Natural killer cell treated with Interleukin-12 subunit alpha and Interleukin-12 subunit beta and Interleukin-15 and Interleukin-18, amount 100 ng/mL, for 72 hours (primary cell): ENCODE measurements at places on chromosomes 7 and 10. TPM values are rescaled to one million over a fixed set of nuclear protein-coding genes. Genes with fewer than 3 reads are reported as not detected.

DNA sequence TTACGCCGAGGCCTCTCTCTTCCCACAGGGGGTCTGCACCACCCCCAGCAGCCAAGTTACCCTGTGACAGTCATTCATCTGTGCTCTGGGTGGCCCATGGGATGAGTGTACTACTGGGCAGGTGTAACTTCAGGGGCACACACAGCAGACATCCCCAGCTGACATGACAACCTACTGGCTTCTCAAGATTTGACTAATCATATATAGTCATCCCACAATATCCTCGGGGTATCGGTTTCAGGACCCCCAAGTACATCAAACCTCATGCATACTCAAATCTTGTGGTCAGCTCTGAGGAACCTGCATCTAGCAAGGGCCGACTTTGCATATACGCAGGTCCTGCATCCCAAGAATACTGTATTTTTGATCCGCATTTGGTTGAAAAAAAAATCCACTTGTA lies 336.9 kb upstream of the C7orf33 start:
- no peak for DNase-seq

Gene GIMAP6
- total RNA-seq, result 88.4 TPM

DNA sequence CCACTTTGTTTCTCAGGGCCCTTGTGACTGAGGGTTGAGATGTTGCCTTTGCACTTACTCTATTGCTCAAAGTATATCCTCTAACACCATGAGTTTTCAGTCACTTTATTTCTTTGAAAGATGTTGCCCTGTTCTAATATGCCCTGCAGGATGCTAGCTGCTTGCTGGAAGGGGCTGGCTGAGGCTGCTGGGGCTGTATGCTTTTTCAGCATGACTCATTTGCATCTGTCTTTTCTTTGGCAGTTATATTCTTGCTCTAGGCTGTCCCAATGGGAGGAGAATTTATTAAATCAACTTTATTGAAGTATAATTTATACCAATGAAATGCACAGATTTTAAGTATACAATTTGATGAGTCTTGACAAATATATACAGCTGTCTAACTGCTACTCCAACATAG lies 157.7 kb downstream of the PLPP4 start:
- DNase-seq, result no peak

DNA sequence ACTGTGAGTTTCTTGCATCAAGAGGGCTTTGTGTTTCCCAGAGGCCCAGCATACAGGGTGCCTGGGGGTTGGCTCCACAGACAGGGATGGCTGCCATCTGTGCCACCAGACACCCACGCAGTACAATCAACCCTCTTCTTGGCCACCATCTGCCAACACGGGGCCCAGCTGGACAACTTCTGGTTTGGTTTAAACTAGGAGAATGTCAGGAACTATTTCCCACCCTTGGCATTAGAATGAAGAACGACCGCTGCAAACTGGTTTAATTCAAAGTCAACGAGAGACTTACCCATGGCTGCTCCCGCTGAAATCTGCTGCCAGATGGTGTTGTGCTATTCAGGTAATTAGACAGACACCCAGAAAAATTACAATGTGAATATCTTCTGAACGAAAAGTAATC lies 27.8 kb downstream of the NMT2 start:
- DNase-seq, result no peak

Gene GPAM
- total RNA-seq, result 9.8 TPM

GRCh38 chr7:74617180-74617744 lies 40.3 kb upstream of the GTF2I start:
- no peak for DNase-seq

DNA sequence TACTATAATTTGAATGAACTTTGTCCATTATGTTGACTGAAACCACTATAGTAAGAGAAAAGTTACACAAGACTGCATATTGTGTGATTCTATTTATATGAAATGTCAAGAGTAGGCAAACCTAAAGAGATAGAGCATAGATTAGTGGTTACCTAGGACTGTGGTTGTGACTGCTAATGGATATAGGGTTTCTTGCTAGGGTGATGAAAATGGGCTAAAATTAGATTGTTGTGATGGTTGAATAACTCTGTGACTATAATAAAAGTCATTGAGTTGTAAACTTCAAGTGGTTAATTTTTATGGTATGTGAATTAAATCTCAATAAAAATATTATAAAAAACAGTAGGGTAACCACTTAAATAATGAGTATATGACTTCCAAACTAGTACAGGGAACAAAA lies 142.9 kb upstream of the AHR start:
- DNase-seq, result no peak

DNA sequence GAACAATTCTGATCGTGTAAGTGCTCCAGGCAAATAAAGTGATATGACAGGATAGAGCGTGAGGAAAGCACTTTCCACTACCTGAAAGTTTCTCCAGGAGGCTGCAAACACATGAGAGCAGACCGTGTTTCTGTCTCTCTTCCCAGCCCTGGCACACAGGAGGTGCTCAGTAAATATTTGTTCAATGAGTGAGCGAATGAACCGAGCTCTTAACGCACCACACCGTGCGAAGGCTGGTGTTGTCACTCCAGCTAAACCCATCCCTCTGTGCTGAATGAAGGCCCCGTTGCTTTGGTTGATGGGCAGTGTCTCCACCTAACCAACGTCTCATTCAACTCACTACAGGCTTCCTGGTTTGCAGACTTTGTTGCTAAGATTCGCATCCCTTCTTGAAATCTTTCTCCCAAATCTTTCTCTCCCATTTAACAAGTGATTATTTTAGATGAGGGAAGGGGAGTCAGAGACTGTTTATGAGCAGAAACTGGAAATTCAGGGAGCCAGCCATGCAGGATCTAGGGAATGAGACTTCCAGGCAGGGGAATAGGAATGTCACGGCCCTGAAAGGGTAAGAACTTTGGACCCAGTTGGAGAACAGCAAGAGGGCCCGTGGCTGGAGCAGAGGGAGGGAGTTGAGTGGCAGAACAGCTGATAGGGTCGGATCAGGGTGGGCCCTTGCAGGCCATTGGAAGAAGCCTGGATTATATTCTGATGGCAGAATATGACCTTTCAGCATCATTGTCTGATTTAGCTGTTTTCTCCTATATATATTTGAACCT lies 282.6 kb downstream of the CAMK1D start:
- DNase-seq, result no peak

GRCh38 chr7:98778421-98778820 lies 91.4 kb downstream of the TMEM130 start:
- DNase-seq, result no peak

- DNase-seq, result no peak
These were observed 47.1 kb upstream of the GAD2 start for GRCh38 chr10:26169466-26169865.

GRCh38 chr7:43112941-43113621 lies 634 bp downstream of the HECW1 start:
- no peak for DNase-seq

- no peak for DNase-seq
These were observed 46.8 kb upstream of the NAMPT start for GRCh38 chr7:106331441-106332175.

DNA sequence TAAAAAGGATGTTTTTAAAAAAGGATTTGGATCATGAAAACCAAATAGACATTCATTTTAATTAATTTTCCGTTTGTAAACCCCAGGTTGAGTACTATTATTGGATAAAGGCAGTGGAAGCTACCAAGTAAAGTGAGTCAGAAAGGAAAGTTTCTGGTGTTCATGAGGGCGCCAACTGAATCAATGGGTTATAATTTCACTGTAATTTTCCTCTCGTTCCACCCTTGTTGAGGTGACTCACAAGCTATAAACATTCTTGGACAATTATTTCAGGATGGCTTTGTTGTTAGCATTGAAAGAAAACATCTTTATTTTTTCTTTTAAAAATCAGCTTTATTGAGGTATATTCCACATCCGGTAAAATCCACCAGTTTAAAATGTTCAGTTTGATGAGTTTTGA lies 5.1 kb upstream of the FAM133B start:
- DNase-seq, result no peak
